ENCODE measurements at places on chromosomes 6 and 20. TPM values are rescaled to one million over a fixed set of nuclear protein-coding genes. Genes with fewer than 3 reads are reported as not detected.

DNA sequence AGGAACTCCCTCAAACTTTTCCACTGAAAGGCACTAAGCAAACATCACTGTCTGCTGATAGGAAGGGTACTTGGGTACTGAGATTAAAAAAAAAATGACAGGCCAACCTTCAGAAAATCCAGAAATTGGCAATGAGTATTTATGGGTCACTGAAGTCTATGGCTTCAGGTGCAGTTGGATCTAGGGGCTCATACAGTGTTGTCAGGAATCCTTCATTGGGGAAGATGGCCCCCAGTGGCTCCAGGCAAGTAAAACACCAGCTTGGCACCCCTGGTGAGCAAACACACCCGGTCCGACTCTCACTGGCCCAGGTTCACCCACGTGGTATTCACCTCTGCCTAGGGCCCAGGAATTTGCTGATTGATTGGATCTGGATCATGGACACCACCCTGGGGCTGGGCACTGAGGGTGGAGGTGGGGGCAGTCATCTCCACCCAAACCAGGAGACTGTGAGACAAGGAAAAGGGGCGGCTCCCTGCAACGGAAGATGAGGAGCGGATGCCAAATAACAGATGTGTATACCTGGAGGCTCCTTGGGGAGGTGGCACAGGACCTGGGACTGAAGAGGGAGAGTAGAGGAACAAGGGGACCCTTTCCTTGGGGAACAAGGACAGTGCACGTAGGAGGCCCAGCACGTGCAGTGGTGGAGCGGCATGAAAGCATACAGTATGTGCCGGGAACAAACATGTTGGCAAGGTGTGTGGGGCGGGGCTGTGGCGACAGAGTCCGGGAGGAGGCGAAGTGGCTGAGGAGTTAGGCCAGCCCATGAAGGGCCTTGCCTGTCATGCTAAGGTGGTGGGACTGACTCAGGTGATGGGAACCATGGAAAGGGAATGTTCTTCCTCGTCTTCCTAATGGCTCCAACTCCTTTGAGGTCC is 4.7 kb downstream of the SLC2A10 start:
- DNase-seq: no peak

Gene FLRT3
- total RNA-seq: 1.0 TPM

Gene NKX2-2
- not detected for total RNA-seq

Gene ATP6V1G2
- total RNA-seq: 2.7 TPM

DNA sequence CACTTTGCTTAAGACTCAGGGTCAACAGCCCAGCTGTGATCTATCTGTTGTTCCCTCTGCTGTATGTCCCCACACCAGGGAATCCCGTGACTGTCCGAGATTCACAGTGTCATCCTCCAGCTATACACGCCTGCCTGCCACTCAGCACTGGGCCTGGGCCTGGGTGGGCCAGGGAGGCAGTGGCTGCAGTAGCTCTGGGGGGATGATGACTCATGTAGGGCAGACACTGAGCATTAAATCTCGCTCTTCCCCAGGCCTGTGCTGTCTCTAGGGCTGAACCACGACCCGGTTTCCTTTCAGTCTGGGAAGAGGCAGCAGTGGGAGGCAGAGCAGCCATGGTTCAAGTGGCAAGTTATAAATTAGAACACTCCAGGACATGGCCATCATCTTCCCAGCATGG is 173.9 kb downstream of the LRFN2 start:
- no peak for DNase-seq

GRCh38 chr6:132405143-132405915 is 4.1 kb upstream of the MOXD1 start:
- no peak for DNase-seq

- DNase-seq: no peak
Measured at GRCh38 chr6:95548188-95548786, 29.0 kb upstream of the MANEA start.

Gene IYD
- total RNA-seq: not detected

- DNase-seq: no peak
Measured at GRCh38 chr6:782141-782540, 89.2 kb upstream of the EXOC2 start.
